ENCODE measurements at places on chromosomes 2 and 18.

GRCh38 chr2:205644018-205644417, 38.3 kb upstream of the NRP2 start:
- no peak for DNase-seq

GRCh38 chr2:216446343-216446742, 34.1 kb downstream of the SMARCAL1 start:
- DNase-seq = no peak

GRCh38 chr2:64651590-64651989, 2.1 kb downstream of the SERTAD2 start:
- DNase-seq = no peak

DNA sequence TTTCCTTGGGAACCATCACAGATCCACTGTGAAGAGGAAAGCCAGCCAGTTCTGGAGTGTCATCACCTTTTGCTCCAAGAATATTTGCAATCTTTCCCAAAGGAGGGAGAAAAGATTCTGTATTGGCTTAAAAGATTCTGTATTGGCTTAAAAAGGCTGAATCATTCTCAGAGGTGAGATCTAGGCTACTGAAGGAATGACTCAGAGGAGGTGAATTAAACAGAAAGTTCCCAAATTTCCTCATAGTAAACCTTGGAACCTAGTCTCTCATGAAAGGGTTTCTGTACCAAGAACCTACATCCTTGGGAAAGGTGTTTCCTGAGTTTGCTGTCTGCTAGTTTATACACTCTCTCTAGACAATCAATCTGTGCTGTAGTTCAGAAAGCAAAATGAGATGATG, 34.1 kb upstream of the GRB14 start:
- no peak for DNase-seq

- no peak for DNase-seq
Observed at GRCh38 chr2:86036669-86037138, 69.0 kb downstream of the POLR1A start.

GRCh38 chr2:217930761-217931563, 71.8 kb downstream of the TNS1 start:
- DNase-seq = no peak

DNA sequence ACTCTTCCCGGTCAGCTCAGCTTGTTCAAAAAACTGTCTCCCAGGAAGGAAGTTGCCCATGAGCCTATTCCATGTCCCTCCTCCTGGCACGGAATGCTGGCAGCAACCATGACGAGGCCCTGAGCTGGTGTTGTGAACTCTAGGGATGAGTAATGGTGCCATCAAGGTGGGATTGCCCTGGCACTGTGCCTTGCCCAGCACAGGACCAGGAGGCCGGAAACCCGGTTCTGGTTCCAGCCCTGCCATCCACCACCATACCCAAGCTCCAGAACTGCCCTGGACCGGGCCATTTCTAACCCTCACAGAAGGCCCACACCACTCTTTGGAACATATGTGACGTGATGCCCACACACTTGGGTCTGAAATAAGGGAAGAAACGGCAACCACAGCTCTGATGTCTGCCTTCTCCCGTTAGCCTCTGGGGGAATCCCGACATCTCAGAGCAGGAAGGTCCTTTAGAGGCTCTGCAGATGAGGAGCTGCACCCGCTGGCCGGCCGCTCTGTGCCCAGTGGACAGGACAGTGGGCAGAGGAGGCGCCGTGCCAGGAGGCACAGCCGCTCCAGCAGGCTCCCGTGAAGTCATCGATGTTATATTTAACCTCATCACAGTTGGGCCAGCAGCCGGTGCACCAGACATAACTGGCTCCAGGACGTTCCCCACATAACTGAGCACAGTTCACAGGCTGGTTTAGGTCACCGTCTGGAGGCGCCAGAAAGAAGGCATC, 462.1 kb upstream of the ID2 start:
- no peak for DNase-seq

GRCh38 chr2:200089040-200089755, 133.8 kb downstream of the MAIP1 start:
- DNase-seq = no peak

DNA sequence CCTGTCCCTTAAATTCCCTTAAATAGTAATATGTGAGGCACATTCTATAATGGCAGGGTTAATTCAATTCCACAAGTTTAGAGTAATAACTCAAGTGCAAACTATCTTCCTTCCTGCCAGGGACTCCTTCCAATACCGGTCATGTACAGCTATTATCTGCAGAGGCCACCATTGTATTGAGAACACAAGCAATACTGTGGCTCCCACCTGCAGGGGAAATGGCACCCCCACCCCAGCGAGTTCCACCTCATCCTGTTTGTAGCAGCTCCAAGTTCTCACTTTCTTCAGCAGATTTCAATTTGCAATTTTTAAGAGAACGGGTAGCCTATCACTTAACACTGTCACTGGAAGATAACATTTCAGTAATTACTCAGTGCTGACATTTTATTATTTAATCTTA, 172.1 kb upstream of the PID1 start:
- no peak for DNase-seq

- DNase-seq = peak; percentile 80
Observed at GRCh38 chr18:8730080-8730827, 24.9 kb downstream of the MTCL1 start.

DNA sequence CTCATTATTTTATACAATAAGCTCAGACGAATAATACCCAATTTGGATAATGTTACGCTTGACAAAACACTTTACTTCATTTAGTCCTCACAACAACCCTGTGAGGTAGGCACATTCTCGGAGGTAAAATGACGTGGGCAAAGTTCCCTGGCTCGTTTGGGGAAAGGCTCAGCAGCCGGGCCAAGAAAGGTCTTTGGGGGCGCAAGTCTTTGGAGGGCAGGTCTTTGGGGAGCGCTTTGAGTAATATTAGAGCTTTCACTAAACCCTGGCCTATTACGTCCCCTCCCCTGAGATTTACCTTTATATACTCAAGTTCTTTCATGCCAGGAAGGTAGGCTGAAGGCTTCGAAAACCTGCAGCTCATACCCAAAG, 427 bp downstream of the RBKS start:
- DNase-seq = peak; percentile 8

GRCh38 chr2:205198140-205198525, 484.2 kb upstream of the NRP2 start:
- no peak for DNase-seq

- no peak for DNase-seq
Observed at GRCh38 chr2:138893746-138894145, 113.6 kb upstream of the NXPH2 start.

GRCh38 chr18:26432651-26433424, 115.5 kb downstream of the KCTD1 start:
- DNase-seq = no peak

DNA sequence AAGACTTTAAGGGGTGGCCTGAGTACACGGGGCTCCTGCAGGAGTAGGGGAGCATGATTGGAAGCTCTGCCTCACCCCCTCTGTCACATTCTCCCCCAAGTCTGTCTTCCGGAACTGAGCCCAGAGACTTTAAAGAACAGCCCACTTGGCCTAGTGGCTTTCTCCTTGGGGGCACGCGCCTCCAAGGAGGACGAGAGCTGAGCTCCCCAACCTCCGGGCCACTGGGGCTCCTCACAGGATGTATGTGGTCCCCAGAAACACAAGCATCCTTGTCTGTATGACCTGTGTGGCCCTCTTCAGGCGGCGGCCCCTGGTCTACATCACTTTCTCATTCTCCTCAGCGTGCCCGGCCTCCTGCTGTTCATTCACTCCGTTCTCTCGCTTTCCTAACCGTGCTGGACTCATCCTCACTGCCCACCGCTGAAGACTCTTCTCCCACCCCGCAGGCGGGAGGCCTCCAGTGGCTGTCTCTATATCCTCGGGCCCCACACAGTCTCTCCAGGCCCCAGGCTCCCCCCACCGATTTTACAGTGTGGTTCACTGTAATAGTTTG, 23.7 kb downstream of the KCNF1 start:
- DNase-seq = no peak

GRCh38 chr2:67289921-67290371, 107.2 kb upstream of the ETAA1 start:
- peak; percentile 46 for DNase-seq

GRCh38 chr2:83388804-83389203, 1070.3 kb downstream of the SUCLG1 start:
- no peak for DNase-seq

DNA sequence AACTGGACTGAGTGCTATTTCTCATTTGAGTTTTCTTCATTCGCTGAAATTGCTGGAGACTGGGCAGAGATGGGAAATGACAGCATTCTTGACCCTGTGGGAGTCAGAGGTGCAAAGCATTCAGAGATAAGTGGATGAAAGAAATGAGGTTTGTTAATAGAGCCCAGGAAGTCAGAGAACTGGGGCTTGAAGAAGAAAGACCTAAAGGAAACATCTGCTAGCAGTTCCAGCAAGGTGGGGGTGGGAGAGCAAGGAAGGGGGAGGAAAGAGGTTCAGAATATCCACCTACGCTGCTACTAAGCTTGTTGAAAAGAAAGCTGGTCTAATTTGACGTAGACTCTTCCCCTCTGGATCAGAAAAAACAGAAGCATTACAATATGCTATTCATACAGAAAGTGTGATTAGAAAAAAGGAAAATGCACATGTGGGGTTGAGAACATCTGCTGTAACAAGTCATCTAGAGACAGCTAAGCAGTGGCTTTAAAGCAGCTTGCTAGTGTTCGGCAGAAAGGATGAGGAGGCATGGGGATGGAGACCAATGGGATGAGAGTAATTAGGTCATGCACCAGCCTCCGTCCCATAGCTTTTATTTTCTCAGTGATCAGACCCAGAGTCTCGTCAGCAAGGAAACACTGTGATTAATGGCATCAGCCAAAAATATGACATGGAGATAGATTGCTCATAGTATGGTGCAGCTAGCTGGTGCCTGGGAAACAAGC, 29.7 kb downstream of the NAB1 start:
- no peak for DNase-seq

- no peak for DNase-seq
Observed at GRCh38 chr18:79934311-79935097, 16.9 kb downstream of the SLC66A2 start.

DNA sequence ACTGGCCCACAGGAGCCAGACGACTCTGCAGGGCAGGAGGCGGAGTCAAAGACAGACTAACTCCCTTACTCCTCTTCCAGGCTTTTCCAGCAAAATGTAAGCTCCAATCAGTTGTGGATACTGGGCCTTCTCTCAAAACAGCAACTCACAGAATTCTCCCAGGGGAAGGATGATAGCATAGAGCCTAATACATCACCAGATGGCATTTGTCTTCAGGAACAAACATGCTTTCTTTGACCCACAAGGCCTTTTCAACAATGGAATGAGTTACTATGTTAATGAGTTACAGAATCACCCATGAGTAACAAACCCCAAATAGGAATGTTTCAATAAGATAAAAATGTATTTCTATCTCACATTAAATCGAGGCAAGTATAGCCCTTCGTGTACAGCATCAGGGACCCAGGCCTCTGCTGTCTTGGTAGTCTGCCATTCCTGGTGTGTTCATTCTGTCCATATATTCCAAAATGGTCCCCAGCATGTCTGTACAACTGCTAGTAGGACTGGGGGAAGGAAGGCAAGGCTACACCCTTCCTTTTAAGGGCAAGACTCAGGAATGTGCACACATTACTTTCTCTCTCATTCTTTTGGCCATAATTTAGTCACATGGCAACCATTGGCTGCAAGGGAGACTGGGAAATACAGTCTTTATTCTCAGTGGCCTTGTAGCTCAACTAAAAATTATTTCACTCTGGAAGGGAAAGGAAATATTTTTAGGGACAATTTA, 76.4 kb downstream of the BOD1L2 start:
- DNase-seq = peak; percentile 50

DNA sequence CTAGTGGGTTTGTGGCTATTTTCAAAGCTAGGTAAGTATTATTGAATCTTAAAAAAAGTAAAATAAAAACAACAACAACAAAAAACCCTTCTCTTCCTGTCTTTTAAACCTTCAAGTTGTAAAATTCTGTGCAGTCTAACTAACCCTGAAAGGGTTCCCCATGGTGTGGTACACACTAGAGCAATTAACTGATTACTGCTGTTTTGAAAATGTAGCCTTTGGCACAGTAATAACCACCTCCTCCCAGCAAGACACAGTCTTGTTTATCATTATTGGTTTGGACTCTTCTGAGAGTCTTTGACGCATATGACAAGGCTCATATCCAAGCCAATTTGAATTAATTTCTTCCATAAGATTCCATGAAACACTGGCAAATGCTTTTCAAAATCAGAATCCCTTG, 2184.6 kb upstream of the PIK3C3 start:
- DNase-seq = no peak

- DNase-seq = peak; percentile 66
Observed at GRCh38 chr2:23380562-23381065, 4.4 kb upstream of the KLHL29 start.

DNA sequence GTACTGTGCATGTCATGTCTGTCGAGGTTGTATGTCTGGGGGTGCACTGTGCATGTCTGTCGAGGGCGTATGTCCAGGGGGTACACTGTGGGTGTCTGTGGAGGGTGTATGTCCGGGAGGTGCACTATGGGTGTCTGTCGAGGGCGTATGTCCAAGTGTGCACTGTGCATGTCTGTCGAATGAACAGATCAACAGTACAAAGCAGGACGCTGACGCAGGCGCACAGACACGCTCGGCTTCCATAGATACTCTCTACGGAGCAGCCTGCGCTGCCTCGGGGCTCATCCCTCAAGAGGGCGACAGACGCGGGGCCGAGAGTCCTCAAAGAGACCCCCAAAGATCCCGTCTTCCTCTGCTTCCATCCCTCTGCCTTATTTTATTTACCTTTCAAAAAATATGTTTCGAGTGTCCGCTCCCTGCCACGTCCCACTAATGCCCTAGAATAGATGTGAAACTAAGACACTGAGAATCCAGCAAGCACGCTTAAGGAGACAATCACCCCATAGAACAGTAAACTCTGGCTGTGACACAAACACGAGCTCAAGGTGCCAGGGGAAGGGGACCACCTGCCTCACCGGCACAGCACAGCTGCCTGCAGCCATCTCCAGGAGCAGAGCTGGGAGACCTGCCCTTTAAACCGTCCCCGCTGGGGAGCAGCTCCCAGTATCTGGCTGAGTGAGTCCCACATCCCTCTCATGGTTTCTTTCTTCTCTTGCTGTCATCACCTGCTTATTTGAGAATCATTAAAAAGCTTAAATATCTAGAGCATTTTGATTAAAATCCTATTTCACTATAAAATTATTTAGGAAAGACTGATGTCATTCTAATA, 250.5 kb upstream of the MYT1L start:
- DNase-seq = no peak

DNA sequence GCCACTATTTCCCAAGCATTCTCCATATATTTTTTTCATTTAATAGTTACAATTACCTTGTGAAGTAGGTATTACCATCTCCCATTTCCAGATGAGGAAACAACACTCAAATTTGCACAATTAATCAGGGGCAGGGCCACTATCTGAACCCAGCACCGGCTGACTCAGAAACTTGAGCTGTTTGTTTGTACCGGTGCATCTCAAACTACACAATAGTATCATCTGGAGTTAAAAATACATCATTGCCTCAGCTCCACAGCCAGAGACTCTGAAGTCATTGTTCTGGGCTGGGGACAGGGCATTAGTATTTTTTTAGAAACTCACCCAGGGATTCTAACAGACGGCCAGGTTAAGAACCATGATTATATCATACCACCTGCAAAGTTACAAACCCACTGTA, 55.9 kb downstream of the CDCA7 start:
- DNase-seq = no peak

DNA sequence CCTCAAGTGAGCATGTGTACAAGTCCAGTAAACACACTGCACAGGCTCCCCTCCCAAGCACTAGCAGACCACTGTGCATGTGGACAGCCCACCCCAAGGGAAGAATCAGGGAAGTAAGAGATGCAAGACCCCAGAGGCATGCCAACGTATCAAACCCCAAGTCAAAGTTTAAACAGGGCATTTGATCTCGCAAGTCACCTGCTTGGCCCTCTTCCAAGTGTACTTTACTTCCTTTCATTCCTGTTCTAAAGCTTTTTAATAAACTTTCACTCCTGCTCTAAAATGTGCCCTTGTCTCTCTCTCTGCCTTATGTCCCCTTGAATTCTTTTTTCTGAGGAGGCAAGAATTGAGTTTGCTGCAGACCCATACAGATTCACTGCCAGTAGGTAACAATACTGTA, 201.2 kb upstream of the PARD3B start:
- no peak for DNase-seq
